ENCODE measurements at places on chromosomes 2 and 18. TPM values are rescaled to one million over a fixed set of nuclear protein-coding genes. Genes with fewer than 3 reads are reported as not detected.

Gene CD8A
- total RNA-seq: not detected

Gene ALK
- not detected for total RNA-seq

Gene KCNIP3
- 2.0 TPM for total RNA-seq

Gene SERPINB12
- not detected for total RNA-seq

Gene C2orf78
- total RNA-seq: not detected

Gene PIEZO2
- 31.0 TPM for total RNA-seq

Gene CRYBA2
- not detected for total RNA-seq

Gene REEP1
- total RNA-seq: 0.29 TPM

Gene CLASP1
- 87.6 TPM for total RNA-seq

Gene DUSP11
- total RNA-seq: 42.6 TPM

Gene C18orf63
- total RNA-seq: not detected

Gene NYAP2
- total RNA-seq: not detected

Gene IL36G
- not detected for total RNA-seq

Gene TET3
- total RNA-seq: 10.0 TPM

Gene ITM2C
- total RNA-seq: 3.9 TPM

Gene PSTPIP2
- 4.7 TPM for total RNA-seq

Gene CD8B2
- not detected for total RNA-seq

Gene NDUFAF7
- 16.1 TPM for total RNA-seq

Gene GRB14
- 10.0 TPM for total RNA-seq

Gene DLX2
- not detected for total RNA-seq

Gene SCG2
- not detected for total RNA-seq

Gene FLACC1
- 2.3 TPM for total RNA-seq

Gene TSPYL6
- total RNA-seq: not detected

Gene ITGA4
- total RNA-seq: 3.7 TPM
